ENCODE measurements at places on chromosomes 16 and 17.

DNA sequence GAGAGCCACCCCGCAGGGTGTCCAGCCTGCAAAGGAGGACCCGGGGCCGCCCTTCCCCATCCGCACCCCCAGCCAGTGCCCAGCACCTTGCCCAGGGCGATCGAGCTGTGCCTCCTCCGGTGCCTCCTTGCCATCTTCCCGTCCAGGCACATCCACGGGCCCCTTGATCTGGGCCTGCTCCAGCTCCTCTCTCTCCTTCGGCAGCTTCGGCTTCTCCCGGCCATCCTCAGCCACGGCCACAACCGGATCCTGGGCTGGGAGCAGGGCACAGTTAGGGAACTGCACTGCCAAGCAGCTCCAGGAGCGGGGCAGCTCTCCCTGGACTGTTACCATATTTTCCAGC lies 13.8 kb downstream of the NDUFAF8 start:
- no peak for DNase-seq

DNA sequence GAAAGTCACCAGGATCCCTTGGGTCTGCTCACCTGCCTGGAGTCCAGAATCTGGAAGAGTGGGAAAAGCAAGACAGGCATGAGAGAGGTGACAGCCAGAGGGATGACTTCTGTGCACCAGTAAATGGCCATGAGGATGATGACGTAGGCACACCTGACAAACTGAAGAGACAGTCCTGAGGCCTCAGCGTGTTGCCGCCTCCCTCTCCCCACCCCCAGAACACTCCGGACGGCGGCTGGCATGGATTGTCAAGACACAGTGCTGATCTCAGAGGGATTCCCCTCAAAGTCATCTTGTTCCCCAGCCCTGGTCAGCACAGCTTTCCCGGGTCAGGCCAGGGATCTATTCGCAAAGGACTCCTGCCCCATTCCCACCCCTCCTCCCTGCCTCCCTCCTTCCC lies 6.2 kb downstream of the SLC13A5 start:
- no peak for DNase-seq

DNA sequence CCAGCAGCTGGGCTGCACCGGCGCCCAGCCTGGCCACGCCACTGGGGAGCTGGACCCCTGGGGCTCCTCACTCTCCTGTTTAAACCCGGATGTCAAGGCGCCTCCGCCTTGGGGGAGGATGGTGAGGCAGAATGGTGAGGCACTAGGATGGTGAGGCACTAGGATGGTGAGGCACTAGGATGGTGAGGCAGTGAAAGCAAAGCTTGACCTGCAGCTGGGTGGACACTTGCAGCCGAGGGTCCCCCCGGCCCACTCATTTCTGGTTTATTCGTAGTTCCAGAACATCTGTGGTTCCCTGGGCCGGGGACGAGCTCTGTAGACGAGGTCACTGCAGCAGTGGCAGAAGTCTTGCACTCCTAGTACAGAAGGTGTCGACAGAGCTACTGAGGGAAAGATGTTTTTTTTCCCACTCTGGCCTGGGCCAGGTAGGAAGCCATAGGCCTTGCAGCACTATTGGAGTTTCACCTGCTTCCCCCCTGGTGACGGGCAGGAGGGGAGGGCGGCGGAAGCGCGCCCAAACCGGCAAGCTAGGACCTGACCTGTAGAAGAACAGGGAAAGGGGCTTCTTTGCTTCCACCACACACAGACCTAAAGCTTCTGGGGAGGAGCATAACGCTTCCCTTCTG lies 1.1 kb upstream of the HNF1B start:
- no peak for DNase-seq

GRCh38 chr17:65066901-65067300 lies 10.4 kb upstream of the GNA13 start:
- DNase-seq = no peak

DNA sequence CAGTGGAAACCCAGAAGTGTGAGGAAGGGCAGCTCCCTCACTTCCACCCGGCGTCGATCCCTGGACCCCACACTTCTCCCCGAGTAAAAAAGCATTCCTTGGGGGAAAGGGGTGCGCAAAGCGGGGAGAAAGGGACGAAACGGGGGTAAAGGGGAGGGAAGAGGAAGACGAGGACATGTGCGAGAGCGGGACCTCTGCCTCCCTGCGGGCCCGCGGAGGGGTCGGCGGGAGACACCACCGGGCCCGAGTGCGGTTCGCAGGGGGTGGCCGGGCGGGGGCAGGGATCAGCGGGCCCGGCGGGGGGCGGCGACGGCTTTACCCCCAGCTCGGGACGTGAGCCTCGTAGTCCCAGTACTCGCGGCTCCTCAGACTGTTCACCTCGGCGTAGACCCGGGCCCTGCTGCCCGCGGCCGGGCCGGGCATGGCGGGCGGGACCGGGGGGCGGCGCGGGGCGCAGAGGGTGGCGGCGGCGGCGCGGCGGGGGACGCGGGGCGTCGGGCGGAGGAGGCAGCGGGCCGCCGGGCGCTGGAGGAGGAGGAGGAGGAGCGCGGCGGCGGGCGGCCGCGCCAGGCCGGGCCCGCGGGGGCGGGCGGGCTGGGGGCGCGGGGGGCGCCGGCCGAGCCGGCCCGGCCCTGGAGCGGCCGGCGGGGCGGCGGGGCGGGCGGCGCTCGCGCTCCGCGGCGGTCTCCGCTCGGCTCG lies 443 bp downstream of the CSNK2A2 start:
- no peak for DNase-seq

GRCh38 chr16:28573738-28574718 lies 20.3 kb downstream of the SGF29 start:
- no peak for DNase-seq

DNA sequence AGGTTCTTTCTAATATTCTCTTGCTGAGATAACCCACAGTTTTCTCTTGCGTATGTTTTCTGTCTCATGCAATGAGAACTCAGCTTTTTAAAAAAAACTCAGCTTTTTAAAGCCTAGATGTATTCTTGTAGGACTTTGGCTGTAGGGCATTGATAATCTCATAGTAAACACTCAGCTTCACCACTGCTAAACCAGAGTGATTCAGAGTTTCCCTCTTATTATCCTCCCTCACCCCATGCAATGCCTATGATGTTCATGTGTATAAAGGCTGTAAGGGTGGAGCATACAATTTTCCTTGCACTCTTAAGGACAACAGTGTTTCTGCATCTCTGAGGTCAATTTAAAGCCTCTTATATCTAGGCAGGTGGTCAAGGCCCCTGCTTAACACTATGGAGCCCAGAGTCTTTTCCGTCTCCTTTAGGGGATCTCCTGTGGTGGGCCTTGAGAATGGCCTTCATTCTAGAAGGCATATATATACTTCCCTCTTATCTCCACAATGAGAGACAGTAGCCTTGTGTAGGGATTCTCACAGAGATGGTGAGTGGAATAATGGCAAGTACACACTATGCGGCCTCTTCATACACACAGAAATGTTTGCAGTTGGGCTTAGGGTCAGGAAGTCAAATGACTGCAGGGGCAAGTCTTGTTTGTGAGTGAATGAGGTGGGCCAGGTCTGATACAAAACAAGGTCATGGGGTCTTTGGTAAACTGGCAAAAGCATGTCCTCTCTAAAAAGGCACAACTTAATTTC lies 279.6 kb downstream of the HS3ST3A1 start:
- DNase-seq = no peak

GRCh38 chr16:86567701-86568581 lies 1.3 kb downstream of the FOXC2 start:
- DNase-seq = no peak

DNA sequence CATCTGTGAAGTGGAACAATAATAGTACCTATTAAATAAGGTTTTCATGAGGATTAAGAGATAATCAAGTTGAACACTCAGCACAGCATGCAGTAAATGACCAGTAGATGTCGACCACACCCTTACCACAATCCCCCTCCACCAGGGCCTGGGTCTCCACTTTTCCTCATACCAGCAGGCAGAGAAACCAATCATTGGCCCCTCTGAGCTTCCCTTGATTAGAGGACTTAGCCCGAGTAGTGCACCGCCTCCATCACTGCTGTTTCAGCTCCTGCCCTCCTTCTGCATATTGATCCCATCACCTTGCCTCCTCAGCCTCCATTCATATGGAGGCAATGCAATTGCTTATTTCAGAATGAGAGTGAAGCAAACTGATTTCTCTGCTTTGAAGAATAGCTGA lies 96.5 kb upstream of the CDH11 start:
- DNase-seq = no peak

DNA sequence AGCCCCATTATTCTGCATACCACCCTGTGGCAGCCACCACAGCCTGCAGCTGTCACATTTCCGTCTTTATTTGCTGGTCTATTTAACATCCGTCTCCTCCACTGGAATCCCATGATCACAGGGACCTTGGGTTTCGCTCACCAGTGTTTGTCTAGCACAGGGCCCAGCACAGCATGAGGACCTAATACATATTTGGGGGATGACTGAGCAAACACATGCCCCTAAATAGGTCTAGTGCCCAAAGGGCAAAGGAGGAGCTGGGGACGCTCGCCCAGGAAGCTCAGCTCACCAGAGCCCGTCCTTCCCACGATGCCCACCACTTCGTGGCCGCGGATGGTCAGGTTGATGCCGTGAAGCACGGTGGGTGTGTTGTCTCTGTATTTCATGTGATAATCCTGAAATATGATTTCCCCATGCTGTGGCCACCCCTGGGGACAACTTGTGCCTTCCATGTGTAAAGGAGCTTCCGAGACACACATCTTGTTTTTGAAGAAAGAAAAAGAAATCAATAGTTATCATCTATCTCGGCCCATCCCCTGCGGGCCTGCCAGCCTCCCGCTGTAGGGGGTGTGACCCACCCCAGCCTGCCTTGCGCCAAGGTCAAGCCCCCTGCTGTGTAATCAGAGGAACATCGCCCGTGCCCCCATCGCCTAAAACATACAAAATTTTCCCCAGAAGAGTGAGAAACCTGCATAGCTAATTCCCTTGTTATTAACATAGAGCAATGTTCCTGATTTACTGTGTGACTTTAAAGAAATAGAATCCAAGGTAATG lies 21.0 kb upstream of the ABCC12 start:
- no peak for DNase-seq

GRCh38 chr16:19722981-19723380 lies 4.9 kb downstream of the IQCK start:
- no peak for DNase-seq

GRCh38 chr17:2055292-2056205 lies 646 bp downstream of the HIC1 start:
- no peak for DNase-seq

GRCh38 chr16:14106961-14107360 lies 35.8 kb downstream of the MRTFB start:
- no peak for DNase-seq

DNA sequence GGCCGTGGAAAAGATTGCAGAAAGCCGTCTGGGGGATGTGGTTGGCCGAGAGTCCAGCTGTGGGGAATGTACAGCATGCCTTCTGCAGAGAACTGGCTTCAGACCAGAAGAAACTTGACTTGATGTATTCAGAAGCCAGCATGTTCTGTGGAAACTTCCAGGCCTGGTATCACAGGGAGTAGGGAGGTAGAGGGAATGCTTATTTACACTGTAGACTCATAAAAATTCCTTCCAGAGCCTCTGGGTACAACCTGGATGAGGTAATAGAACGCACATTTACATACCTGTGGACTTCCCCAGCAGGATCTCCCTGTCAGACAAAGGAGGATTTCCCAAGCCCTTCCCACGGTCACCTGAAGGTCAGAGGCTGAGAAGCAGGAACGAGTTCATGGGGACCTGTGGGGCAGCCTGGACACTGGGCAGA lies 11.8 kb upstream of the GAS7 start:
- DNase-seq = no peak

DNA sequence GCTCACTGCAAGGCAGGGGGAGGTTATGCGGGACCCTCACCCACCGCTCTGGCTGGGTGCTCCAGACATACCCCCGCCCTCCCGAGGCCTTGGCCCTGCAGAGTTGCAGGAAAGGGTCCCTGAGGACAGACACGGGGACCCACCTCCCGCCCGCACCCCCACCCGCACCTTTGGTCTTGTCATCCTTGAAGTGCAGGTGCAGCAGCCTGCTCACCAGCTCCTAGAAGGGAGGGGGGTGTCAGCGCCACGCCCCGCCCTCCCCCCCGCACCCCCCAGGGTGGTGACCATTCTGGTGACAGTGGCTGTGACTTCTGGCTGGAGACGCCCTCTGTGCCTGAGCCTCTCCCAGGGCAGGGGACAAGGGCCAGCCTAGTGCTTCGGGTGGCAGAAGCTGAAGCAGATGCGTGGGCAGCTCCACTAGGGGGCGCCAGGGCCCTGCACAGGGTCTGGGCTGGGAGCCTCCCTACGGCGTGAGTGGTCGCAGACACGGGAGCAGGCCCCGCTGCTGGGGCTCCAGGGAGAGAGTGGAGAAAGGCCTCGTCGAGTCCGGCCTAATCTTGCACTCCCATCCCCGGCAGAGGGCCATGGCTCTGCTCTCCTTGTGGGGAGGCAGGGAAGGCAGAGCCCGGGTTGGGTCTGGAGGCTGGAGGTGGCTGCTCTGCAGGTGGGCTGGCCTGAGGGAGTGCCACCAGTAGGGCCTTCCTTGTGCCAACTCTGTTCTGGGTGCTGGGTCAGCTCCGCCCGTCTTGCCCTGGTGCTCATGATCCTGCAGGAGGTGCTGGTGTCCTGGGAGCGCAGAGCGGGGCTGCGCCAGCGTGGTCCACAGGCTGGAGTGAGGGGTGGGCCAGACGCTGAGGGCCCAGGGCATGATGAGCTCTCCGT lies 2.7 kb downstream of the CENPX start:
- peak; percentile 55 for DNase-seq

DNA sequence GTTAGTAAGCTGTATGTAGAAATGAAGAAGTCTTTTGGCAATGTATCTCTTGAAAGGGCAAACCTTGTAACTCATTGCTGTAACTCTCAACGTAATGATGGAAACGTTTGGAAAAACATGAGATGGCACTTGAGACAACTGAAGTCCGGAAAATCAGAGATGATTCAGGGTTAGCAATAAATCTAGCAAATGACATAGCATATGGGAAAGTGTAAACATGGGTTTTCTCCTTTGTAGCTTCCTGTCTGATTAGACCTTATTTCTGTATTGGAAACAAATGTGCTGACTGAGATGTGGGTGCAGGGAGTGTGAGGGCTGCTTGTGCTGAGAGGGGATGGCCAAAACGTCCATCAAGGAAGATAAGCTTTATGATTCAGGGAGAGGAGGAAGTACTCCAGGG lies 110.7 kb upstream of the FAM20A start:
- DNase-seq = no peak

GRCh38 chr16:5030251-5030870 lies 3.4 kb downstream of the NAGPA start:
- DNase-seq = no peak

DNA sequence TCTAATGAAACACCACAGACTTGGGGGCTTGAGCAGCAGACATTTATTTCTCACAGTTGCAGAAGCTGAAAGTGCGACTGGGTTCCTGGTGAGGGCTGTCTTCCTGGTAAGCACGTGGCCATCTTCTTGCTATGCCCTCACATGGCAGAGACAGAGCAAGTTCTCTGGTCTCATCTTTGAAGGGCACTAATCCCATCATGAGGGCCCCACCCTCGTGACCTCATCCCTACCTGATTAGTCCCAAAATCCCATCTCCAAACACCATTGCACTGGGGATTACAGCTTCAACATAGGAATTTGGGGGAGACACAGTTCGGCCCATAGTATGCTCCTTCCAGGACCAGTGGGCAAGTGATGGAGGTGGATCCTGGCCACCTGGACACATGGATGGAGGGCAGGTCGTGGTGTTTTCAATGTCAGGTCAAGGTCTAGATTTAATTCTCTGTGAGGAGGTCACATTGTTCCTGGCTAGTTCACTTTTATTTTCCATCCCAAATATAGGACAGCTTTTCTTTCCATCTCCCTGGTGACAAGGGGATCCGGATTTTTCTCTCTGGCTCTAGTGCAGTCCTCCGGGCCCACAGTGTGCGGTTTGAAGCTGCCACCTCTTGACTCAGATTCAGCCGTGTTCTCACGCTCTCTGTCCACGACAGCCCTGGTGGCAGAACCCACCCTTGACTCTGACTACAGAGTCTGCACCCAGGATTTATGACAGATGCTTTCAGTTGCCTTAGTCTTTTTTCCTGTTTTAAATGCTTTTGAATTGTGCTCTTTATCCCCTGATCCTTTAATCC lies 160.5 kb upstream of the NOL11 start:
- no peak for DNase-seq
